Stimulated activated CD8-positive, alpha-beta memory T cell treated with anti-CD3 and anti-CD28 coated beads, Interleukin-2, amount 100 ng/mL, for 1 hour (primary cell): ENCODE measurements at places on chromosomes 3 and 15.

DNA sequence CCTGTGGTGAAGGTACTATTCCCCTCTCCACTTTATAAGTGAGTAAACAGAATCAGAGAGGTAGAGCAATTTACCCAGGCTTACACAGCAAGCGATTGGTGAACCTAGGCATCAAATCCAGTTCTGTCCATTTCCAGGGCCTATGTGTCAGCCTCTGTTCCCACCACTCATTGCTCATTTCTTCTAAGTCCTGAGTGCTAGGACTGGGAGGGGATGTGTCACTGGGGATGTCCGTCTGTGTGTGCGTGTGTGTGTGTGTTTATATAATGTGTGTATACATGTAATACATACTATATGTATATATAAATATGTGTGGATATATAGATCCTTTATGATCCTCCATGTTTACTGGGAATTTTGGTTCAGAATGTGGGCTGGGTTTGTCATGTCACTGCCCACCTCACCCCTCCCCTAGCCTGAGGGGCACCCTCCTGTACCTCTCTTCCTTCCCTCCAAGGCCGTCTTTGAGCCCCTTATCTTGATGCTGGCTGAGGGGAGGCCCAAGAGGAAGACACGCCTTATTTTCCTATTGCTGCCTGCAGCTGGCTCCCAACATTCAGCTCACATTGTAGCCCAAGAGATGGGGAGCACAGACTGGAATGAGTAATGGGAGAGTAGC, 2.1 kb downstream of the TMEM43 start:
- DNase-seq: no peak

GRCh38 chr3:34387826-34388564, 589.6 kb downstream of the PDCD6IP start:
- DNase-seq: no peak

- peak; percentile 63 for DNase-seq
Observed at GRCh38 chr15:74127255-74127953, 3.0 kb upstream of the ISLR2 start.

DNA sequence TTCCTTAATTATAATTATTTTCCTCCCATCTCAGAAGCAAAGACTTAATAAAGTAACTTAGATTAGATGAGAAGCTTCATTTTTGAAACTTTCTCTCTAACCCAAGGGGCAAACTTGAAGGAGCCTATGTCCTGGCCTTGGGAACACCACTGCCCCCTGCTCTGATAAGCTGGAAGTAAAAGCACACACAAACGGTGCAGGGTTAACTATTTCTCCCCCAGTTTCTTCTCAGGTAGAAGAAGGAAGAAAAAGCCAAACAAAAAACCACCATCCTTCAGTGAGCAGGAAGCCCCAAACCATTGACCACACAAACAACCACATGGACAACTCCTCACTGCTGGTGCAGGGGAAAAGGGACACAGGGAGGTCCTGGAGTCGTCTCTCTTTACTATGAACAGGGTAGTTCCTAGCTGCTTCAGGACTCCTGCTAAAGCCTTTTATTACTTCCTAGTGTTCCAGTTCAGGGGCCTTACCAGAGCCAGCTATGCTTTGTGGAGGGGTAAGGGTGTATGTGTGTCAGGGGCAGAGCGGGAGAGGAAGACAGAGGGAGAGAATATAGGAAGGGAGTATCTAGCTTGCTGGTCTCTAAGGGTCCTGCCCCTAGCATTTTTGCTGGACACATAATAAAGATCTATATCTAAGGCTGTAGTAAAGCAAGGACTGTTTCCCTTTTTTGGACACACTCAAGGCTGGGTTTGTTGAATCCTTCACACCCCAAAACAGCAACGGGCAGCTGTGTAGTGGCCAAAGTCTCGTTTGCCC, 94.0 kb upstream of the UMPS start:
- no peak for DNase-seq

GRCh38 chr15:40999190-40999589, 45.9 kb downstream of the CHAC1 start:
- DNase-seq: no peak

DNA sequence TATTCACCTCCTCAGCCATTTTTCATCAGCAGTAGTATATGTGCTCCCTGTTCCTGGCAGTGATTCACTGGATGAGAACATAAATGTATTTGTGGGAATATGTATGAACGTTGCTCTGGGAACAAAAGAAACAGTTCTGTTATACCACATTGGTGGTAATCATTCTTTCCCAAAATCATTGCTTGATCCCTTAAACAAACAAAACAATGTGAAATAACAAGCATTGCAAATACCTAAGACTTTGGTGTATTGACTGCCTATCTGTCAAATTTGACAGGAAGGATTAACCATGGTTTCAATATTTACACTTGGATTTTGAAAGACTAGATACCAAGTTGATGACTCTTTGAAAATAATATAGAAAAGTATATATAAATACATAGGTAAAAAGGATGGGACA, 284.1 kb downstream of the FHIT start:
- DNase-seq: no peak

GRCh38 chr3:39148435-39149058, 4.8 kb downstream of the CSRNP1 start:
- DNase-seq: no peak

DNA sequence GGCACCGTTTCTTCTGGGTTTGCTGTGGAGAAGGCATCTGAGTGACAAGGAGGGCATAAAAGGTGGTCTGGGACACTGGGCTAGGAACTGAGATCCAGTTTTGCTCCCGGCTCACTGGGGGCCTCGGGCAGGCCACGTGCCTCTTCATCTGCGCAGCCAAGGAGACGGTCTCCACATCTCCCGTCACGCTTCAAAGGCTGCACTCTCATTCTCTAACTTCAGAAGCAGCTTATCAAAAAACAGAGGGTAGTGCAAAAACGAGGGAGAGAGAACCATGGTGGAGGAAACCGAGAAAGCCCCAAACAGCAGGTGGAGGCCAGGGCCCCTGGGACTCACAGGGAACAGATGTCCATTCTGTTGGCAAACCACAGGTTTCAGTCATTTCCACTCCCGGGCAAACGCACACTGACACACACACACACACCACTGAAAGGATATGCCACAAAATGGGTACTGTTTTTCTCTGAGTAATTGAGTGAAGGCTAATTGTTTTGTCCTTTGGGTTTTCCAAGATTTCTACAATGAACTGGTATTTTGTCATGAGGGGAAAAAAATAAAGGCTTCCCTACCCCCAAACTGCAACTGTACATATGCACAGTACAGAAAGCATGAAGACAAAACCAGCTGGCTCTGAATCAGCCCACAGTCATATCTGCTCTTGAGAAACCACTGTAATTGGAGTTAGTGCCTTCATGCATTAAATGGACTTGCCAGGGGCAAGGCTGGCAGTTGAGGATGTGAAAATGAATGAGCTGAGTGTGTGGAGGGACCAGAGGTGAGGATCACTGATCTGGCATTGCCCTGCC, 71.9 kb downstream of the MGLL start:
- DNase-seq: no peak

- DNase-seq: no peak
Observed at GRCh38 chr3:134364936-134365765, 9.1 kb downstream of the AMOTL2 start.

DNA sequence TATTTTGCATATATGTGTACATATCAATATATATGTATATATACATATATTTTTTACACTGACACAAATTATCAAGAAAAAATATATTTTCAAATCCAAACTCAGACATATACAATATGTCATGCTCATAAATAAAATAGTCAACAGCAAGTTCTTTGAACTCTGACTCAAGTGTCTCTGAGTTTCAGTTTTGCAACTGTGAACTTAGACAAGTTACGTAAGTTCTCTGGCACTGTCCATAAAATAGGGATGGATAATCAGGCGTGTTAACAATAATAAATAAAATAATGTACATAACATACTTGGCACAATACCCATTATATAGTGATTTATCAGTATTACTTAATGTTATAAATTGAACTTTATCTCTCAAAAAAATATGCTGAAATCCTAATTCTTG, 12.1 kb upstream of the XRN1 start:
- DNase-seq: no peak

DNA sequence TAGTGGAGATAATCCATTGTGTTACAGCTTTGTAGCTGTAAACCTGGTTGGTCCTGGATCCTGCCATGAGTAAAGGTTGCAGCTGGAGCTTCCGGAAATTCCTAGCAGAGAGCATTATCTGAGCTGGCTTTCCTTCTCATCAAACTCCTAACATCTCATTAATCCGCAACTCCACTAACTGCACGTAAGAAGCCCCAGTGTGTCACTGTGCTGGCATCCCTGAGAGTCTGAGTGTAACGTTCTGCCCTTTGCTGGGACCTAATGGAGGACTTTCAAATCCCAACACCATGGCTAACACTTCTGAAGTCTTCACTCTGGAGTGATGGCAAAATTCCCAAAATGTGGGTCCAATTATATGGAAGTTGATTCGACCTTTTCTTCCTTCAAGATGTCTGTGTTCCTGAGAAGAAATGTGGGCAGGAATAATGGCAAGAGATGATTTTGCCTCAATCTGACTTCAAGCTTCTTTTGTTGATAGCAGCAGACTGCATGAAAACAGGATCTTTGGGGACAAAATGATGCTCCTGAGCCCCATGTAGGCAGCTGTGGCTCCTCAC, 9.6 kb upstream of the TRPM1 start:
- DNase-seq: no peak

GRCh38 chr3:24290596-24290995, 204.1 kb downstream of the THRB start:
- no peak for DNase-seq

- DNase-seq: no peak
Observed at GRCh38 chr15:91224755-91225380, 124.8 kb downstream of the SV2B start.

GRCh38 chr15:39468828-39469227, 112.1 kb upstream of the THBS1 start:
- DNase-seq: no peak

- no peak for DNase-seq
Observed at GRCh38 chr3:114760679-114761078, 386.4 kb downstream of the ZBTB20 start.

DNA sequence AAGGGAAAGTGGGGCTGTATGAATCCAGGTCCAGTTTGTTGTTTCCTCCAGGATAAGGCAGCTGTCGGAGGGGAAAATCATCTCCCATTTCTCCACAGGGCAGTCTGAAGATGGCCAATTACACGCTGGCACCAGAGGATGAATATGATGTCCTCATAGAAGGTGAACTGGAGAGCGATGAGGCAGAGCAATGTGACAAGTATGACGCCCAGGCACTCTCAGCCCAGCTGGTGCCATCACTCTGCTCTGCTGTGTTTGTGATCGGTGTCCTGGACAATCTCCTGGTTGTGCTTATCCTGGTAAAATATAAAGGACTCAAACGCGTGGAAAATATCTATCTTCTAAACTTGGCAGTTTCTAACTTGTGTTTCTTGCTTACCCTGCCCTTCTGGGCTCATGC, 911 bp downstream of the CCRL2 start:
- DNase-seq: no peak

DNA sequence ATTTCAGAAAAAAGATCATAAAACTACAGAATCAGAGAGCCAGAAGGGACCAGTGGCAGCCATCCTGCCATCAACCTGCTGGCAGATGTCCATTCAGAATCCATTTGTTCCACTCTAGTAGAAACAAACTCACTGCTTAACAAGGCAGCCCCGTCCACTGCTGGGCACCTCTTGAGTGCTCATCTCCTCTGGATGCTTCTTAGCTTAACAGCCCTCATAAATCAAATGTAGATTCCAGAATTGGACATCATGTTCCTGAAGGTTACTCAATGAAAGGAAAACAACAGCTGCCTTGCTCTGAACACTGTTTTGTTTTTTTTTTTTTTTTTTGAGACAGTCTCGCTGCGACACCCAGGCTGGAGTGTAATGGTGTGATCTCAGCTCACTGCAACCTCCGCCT, 37.3 kb downstream of the ABCC5 start:
- DNase-seq: no peak

GRCh38 chr3:25480811-25481210, 52.7 kb downstream of the RARB start:
- DNase-seq: no peak

- no peak for DNase-seq
Observed at GRCh38 chr3:79006077-79006476, 761.7 kb downstream of the ROBO1 start.

- DNase-seq: no peak
Observed at GRCh38 chr15:76994971-76995945, at the start of gene PSTPIP1. Gene PSTPIP1, plus strand, starts transcription at chr15:76995126. Its CDS starts 448 bp downstream, at chr15:76995574.

DNA sequence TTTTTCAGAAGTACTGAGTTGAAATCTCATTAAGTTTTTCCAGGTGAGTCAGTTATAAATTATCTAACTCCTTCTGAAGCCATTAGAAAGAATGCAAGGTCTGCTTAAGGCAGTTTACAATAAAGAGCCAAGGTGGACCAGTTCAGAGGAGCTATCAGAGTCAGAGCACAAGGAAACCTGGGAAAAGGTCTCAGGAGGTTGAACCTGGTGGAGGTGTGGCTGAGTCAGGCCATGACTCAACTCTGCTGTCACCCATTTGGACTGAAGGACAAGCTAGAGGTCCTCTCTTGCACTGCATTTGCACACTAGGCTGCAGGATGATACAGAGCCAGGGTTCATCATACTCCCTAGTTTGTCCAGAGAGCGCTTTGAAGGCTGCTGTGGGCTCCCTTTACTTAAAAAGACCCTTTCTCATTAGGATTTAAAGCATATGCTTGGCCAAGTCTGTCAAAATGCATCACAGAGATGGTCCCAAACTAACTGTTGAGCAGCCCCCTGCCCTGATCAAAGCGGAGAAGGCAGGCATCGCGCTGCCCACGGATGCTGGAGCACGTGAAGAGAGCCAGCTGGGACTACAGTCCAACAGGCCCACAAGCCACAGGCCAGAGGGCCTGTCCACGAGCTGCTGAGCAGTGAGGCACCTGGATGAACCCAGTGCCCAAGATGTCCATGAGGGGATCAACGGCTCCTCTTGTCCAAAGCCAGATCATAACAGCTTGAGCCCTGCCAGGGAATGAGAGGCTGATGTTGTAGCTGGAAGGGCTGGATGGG, 26.0 kb upstream of the MRPS22 start:
- DNase-seq: no peak

- peak; percentile 37 for DNase-seq
Observed at GRCh38 chr3:113947372-113948014, at the start of gene ZDHHC23. Gene ZDHHC23, plus strand, starts transcription at chr3:113948013. Its CDS starts 790 bp downstream, at chr3:113948803.

DNA sequence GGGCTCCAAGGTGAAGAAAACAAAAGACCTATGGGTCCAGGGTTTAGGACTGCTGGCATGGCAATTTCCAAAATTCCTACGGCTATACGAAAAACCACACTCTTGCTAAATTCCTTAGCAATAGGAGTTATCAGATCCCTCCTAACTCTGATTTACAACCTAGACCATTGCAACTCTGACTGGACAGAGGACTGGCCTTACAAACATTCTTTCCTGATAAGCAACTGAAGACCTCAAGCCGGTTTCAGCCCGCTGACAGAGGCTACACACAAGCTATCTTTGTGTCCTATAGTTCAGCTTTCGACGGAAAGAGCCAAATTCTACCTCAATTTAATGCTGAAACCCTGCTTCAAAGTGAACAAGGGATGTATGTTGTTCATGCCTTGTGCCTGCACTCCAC, 38.3 kb upstream of the AGBL1 start:
- DNase-seq: no peak

GRCh38 chr3:142118911-142119310, 30.4 kb downstream of the TFDP2 start:
- no peak for DNase-seq

GRCh38 chr3:196654735-196655090, 15.2 kb downstream of the NRROS start:
- no peak for DNase-seq

- no peak for DNase-seq
Observed at GRCh38 chr3:26015752-26016151, 225.9 kb downstream of the OXSM start.

- DNase-seq: no peak
Observed at GRCh38 chr3:132145833-132146232, 111.0 kb upstream of the CPNE4 start.
